ENCODE measurements at places on chromosomes 7 and 10.

DNA sequence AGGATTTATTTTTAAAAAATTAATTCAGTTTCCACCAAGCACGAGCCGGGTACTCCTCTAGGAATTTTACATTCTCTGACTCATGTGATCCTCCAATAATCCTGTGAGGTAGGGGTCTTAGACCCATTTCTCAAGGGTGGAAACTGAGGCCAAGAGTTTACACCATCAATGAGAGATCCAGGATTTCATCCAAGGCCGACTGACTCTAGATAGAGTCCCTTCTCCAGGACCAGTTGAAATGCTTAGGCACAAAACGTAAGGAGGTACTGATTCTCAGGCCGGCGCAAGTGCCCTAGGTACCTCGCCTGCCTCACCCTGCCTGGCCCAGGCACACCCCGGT is 95.7 kb upstream of the DUSP5 start:
- DNase-seq = no peak

GRCh38 chr10:120580918-120581895 is 124.2 kb downstream of the PLPP4 start:
- no peak for DNase-seq

GRCh38 chr10:2772816-2773631 is 294.3 kb upstream of the PFKP start:
- DNase-seq = no peak

DNA sequence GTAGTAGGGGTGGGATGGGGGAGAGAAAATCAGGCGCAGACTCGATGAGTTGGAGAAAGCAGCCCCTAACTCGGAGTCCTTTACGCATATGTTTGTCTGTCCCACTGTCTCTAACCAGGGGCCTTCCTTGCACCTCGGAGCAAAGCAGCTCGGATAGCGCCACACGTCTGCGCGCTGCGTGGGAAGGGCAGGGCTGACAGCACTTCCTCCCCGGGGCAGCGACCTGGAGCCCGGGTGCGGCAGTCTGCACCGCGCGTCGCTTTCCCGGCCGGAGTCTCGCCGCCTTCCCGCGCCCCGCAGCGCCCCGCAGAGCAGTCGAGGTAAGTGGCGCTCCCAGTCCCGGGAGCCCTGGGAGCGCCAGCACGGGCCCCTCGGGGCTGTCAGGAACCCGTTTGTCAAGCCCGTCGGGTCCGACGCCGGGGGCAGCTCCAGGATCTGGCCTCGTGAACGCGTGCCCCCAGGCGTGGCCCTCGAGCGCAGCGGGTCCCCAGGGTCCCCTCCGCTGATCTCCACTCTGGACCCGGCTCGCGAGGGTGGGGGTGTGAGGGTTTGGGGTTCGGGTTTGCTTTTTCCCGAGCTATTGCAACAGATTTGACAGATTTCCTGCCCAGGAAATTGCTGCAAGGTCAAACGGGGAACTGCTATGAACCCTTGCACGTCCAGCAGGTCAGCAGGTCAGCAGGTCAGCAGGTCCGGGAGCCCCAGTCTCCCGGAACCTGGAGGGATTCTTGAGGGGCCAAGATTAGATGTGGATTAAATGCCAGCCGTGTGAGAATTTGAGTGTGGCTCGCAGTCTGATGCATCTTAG is 597 bp downstream of the APBB1IP start:
- DNase-seq = no peak

- DNase-seq = no peak
Observed at GRCh38 chr7:140060788-140061606, 1.8 kb downstream of the PARP12 start.

GRCh38 chr10:370449-370825 is 235.2 kb downstream of the ZMYND11 start:
- DNase-seq = no peak

GRCh38 chr7:45073786-45074527 is 14.8 kb downstream of the NACAD start:
- DNase-seq = no peak

DNA sequence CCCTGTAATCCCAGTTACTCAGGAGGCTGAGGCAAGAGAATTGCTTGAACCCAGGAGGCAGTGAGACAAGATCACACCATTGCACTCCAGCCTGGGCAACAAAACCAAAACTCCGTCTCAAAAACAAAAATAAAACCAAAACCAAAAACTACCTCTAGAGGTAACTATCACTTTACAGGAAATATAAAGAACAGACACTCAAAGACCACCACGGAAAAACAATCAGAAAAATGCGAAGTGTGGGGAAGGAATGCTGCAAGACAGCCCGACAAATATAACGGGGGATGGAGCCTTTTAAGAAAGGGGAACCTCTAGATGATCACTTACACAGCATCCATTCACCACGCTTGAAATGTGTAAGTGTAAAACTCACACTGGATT is 4.3 kb downstream of the HNRNPF start:
- no peak for DNase-seq

- DNase-seq = no peak
Observed at GRCh38 chr7:36851382-36851781, 127.1 kb upstream of the AOAH start.

DNA sequence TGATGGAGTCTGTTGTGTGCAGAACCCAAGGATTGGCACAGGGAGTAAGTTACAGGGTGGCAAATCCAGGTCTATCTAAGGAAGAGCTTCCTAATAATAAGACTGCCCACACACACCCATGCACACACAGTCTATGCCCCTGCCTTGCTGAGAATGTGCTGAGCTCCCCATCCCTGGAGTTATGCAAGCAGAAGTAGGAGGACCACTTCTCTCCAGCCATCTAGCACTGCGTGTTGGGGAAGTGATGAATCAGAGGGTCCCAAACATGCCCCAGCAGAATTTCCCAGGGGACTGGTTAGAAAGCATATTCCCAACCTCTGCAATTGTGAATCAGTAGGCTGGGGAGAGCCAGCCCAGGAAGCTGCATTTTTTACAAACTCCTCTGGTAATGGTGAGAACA is 117.2 kb downstream of the CDH23 start:
- no peak for DNase-seq

DNA sequence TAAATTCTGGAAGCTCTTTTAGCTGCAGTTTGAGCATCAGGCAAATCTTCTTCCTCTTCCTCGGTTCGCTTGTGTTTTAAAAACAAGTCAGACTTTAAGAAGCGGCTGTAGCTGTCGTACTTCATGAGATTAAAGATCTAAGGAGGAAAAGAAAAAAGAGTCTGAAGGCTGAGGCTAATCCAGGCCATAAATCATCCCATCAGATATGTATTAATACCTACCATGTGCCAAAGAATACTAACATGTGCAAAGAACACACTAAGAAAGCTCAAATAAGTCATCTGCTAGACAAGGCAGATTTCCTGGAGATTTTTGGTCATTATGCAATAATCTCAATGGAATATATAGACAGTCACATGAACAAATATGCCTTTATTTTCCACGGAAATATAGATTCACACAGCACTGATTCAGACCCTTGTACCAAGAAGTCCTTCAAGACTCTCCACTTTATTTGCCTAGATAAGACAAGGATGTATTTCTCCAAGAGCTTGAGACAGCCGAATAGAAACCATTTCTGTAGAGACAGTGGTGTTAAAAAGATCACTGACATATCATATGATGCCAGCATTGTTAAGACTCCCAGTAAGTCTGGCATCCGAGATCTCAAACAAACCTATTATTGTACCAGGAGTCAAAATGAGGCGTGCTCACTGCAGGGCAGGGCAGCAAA is 42.3 kb downstream of the RGS10 start:
- DNase-seq = no peak

All from stromal cell of bone marrow (primary cell).